ENCODE measurements at places on chromosomes 11 and 22. TPM values are rescaled to one million over a fixed set of nuclear protein-coding genes. Genes with fewer than 3 reads are reported as not detected.
A peak's percentile ranks its signal among the peaks of the same experiment; 100 is the strongest.

DNA sequence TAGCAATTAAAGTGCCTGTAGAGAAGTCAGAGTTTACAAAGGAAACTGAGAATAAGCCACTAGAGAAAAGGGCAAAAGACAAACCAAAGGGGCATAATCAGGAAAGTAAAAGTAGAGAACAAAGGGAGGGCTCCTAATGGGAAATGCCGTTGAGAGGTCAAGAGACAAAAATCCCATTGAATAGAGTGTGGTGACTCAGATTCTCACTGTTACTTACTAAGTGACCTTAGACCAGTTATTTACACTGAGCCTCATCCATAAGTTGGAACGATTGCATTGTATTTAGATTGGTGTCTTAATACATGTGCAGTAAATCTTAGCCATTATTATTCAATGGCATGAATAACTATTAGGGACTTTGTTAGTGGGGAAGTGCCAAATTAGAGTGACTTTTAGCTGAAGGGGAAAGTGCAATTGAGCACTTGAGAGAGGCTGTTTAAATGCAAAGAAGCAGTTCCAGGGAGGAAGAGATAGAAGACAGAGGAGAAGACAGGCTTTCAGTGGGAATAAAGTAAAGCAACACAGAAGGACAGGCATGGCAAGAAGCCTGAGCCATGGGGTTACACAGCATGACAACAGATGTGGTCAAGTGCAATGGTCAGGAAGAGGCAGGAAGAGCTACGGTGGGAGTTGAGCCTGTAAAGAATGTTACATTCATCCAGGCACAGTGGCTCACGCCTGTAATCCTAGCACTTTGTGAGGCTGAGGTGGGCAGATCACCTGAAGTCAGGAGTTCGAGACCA is 82.6 kb downstream of the UBASH3B start:
- H3K36me3 ChIP-seq, result no peaks in the 10 kb centered on the region
- H3K4me1 ChIP-seq, result peaks cover 2% of the 10 kb centered on the region
- H3K4me3 ChIP-seq, result no peak overlapping the region
- DNase-seq, result no peak
- H3K27me3 ChIP-seq, result no peaks in the 10 kb centered on the region

DNA sequence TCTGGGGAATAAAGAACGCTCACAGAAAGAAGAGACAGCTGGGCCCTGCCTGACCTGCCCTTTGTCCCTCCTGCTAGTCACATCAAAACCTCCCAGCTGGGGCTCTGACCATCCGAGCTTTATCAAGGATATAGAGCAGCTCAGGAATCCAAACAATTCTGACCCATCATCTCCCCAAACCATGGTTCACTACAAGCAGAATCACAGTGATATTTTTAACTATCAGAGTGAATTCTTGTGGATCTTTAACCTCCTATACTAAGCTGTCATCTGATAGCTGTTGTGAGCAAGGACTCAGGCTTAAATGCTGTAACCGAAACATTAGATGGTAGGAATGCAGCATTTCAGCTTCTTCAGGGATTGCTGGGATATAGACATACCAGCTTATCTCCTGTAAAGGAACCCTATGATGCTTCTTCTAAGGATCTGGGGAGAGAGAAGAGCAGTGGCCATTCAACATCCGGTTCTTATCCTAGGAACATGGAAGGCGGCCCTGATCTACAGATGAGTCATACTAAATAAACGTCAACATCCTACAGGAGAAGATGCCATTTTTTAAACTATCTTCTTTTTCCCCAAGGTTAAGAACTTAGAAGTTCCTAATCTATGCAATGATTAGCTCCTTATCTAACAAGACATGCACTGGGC is 84.7 kb upstream of the AKIP1 start:
- no peaks in the 10 kb centered on the region for H3K27me3 ChIP-seq
- H3K36me3 ChIP-seq, result no peaks in the 10 kb centered on the region
- H3K27ac ChIP-seq, result no peak overlapping the region

DNA sequence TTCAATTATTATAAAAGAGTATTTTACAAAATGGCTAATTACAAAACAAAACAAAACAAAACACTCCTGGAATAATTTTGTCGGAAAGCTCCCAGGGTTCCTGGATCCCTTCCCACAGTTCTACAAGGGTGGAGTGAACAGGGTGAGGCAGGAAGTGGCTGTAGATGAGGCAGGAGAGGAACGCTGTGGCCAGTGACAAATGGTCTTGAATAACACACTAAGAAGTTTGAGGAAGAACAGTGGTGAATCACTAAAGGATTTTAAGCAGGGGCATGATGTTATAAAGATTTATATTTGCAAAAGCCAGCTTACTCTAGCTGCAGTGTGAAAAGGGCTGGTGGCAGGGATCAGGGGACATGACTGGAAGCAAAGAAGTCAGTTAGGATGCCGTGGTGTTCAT is 33.8 kb upstream of the APOA1 start:
- H3K27ac ChIP-seq, result no peak overlapping the region
- peaks cover 17% of the 10 kb centered on the region for H3K36me3 ChIP-seq
- no peaks in the 10 kb centered on the region for H3K27me3 ChIP-seq
- H3K4me1 ChIP-seq, result no peaks in the 10 kb centered on the region
- no peak overlapping the region for H3K4me3 ChIP-seq
- DNase-seq, result no peak

DNA sequence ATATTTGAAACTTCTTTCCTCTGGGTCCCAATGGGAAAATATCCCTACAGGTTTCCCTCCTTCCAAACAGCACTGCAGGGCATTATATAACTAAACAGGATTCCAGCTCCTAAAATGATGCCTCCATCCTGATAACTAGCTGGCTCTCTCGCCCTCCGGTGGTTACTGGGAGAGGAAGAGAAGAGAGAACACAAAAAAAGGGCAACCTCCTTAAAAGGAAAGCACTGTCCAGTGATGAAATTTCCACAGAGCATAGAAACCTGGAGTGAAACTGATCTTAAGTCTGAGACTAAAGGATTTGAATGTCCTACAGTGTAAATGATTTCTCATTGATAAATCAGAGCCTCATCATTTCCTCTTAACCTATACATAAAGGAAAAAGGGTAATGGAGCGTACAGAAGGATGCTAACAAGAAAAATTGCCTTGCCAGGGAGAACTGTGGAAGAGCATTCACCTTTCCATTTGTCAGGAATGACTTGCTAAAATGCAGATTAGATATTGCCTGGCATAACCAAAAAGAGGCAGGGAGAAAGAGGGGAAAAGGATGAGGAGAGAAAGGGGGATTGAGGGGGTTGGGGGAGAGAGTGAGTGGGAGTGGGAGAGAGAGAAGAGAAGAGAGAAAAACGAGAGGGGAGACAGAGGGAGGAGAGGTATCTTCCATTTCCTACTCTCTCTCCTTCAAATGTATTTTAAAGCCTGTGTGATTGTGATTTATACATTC is 121.3 kb downstream of the APOL5 start:
- H3K4me1 ChIP-seq, result peaks cover 5% of the 10 kb centered on the region
- DNase-seq, result no peak
- H3K4me3 ChIP-seq, result peak overlapping the region; percentile 70
- H3K36me3 ChIP-seq, result no peaks in the 10 kb centered on the region

Gene NNMT
- total RNA-seq, result 597 TPM

Gene EXT2
- total RNA-seq, result 69.4 TPM

- no peak for DNase-seq
- H3K4me1 ChIP-seq, result no peaks in the 10 kb centered on the region
- H3K36me3 ChIP-seq, result no peaks in the 10 kb centered on the region
Observed at GRCh38 chr11:19447150-19447566, 206.4 kb upstream of the E2F8 start.

DNA sequence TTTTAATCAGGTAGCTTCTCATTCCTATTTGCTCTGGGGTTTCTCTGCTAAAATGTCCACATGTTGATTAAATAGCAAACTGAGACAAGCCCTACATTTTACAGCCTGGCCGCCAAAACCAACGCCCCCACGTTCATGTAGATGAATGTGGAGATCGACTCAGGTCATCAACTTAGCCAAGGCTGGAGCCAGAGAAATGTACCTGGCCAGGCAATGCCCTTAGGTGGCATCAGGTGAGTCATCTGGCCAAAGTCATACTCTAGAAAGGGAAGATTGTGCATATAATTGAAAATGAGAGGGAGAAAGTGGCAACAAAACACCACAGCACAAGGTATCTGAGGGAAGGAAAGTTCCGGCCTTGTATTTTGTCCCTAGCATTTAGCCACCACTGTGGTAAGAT is 37.1 kb upstream of the CCDC89 start:
- DNase-seq, result no peak
- no peaks in the 10 kb centered on the region for H3K27me3 ChIP-seq
- H3K4me3 ChIP-seq, result no peak overlapping the region
- H3K27ac ChIP-seq, result no peak overlapping the region

Gene CDC42EP1
- 76.3 TPM for total RNA-seq

Gene TMEM135
- 33.9 TPM for total RNA-seq

DNA sequence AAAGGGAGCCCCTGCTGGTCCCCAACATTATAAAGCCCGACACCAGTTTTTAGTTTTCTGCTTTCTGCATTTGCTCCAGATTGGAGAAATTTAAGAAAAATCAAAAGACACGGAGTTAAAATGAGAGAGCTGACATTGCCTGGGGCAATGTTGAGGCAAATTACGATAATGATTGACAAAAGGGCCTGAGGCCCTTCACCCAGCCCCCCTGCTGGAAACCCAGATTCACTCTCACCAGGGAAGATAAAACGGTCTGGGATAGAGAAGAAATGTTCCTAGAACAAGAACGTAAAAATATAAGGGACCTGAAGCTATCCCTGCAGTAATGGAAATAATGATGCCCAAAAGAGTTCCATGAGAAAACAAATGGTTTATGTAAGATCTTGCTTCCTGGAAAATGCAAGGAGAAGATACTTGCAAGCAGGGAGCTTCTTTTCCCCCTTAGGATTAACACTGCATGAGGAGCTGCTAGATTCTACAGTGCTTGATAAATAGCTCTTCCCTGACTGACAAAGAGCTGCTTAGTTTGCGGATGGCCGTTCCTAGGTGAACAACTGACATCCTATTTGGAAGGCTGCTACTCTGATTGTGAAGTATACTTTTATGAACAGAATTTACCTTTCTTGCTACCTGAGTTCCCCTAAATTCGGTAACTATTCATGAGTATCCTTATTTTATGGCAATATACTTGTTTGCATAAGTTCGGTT is 40.6 kb upstream of the GNAZ start:
- no peaks in the 10 kb centered on the region for H3K4me1 ChIP-seq
- no peaks in the 10 kb centered on the region for H3K27me3 ChIP-seq
- no peaks in the 10 kb centered on the region for H3K36me3 ChIP-seq
- no peak for DNase-seq
- H3K4me3 ChIP-seq, result no peak overlapping the region

Gene UPK3A
- not detected for total RNA-seq

DNA sequence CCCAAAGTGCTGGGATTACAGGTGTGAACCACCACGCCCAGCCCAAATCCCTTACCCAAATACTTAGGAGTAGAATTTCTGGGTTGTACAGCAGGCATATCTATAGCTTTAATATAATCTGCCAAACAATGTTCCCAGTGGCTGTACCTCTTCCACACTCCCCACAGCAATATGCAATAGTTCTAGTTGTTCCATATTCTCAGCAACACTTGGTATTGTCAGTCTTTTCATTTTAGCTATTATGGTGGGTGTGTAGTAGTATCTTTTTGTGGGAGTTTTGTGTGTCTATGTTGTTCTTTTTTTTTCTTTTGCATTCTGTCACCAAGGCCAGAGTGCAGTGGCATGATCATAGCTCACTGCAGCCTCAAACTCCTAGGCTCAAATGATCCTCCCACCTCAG is 18.8 kb downstream of the SCGB1A1 start:
- no peaks in the 10 kb centered on the region for H3K27me3 ChIP-seq
- H3K27ac ChIP-seq, result no peak overlapping the region
- no peak overlapping the region for H3K4me3 ChIP-seq
- no peaks in the 10 kb centered on the region for H3K4me1 ChIP-seq
- DNase-seq, result no peak

GRCh38 chr11:30016588-30017363 is at the start of gene KCNA4:
TSS of gene KCNA4 (minus strand) at chr11:30017030. CDS start at chr11:30012678, 4,352 bp downstream.
- no peak within 1 kb of the TSS for H3K27ac ChIP-seq
- H3K4me3 ChIP-seq, result peak within 1 kb of the TSS; percentile 1

Gene RIMBP3B
- 0.66 TPM for total RNA-seq

- DNase-seq, result peak; percentile 78
- no peak overlapping the region for H3K4me3 ChIP-seq
- H3K27me3 ChIP-seq, result no peaks in the 10 kb centered on the region
- H3K36me3 ChIP-seq, result no peaks in the 10 kb centered on the region
Observed at GRCh38 chr22:33539902-33540751, 380.1 kb downstream of the LARGE1 start.

DNA sequence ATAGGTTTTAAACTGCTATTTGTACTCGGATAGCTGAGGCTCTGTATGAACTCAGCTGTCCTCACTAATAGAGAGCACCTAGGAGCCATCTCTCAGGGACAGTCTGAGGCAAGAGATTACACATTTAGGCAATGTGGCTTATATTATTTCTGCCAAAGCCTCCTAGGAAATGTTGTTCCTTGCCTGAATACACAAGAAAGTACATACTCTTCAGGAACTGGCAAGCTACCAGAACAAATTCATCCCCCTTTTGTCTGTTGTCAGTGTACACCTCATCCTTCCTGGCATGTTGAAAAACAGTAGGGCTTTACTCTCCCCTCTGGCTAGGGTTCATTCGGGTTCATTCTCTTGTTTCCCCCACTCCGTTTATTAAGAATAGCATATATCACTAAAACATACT is 615.9 kb upstream of the FAT3 start:
- no peak overlapping the region for H3K27ac ChIP-seq
- no peaks in the 10 kb centered on the region for H3K36me3 ChIP-seq
- no peak for DNase-seq
- no peaks in the 10 kb centered on the region for H3K4me1 ChIP-seq
- H3K4me3 ChIP-seq, result no peak overlapping the region

- no peak overlapping the region for H3K4me3 ChIP-seq
- no peaks in the 10 kb centered on the region for H3K36me3 ChIP-seq
- peak; percentile 80 for DNase-seq
- H3K27ac ChIP-seq, result no peak overlapping the region
- no peaks in the 10 kb centered on the region for H3K4me1 ChIP-seq
- H3K27me3 ChIP-seq, result no peaks in the 10 kb centered on the region
Observed at GRCh38 chr11:73295241-73295995, 12.7 kb upstream of the ARHGEF17 start.

DNA sequence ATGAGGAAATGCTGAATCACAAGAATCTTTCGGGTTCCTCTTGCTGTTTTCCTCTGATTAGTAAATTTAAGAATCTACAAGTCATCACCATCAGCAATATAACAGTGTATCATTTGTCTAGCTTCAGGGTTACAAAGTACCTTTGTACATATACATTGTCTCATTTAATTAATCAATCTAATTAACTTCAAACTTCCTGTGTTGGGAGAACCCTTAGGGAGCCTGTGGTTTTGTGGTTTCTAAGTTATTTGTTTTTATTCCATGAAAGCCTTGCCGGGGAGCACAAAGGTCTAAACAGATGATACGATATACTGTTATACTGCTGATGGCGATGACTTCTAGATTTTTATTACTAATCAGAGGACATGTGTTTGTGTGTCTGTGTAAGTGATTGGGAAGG is 41.0 kb downstream of the TIMP3 start:
- H3K4me1 ChIP-seq, result peaks cover 11% of the 10 kb centered on the region
- no peak for DNase-seq
- H3K27ac ChIP-seq, result no peak overlapping the region

Gene MYEOV
- total RNA-seq, result 0.52 TPM

Data from aorta (tissue), 5 donors.